ENCODE measurements at places on chromosomes 5 and 9. TPM values are rescaled to one million over a fixed set of nuclear protein-coding genes. Genes with fewer than 3 reads are reported as not detected.

DNA sequence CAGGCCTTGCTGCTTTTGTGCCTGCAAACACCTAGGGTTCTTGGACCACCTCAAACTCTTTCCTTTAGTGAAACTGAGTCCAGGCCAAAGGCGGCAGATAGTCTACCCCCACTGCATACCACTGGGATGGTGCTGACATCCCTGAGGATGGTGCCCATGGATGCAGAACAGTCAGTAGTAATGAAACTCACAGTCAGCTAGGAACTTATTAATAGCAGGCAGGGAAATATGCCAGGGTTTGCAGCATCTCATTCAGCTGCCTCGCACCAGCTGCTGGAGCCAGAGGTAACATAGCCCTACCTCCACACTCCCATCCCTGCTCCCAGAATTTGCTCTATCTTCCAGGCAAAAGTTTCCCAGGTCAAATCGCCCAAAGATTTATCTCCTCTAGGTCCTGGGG, 189.1 kb downstream of the SREK1 start:
- no peaks in the 10 kb centered on the region for H3K27me3 ChIP-seq
- no peak overlapping the region for H3K27ac ChIP-seq
- DNase-seq, result no peak

GRCh38 chr9:99114846-99115500, 10.1 kb downstream of the TGFBR1 start:
- no peaks in the 10 kb centered on the region for H3K36me3 ChIP-seq
- no peak for DNase-seq
- no peak overlapping the region for H3K27ac ChIP-seq
- no peaks in the 10 kb centered on the region for H3K4me1 ChIP-seq
- H3K4me3 ChIP-seq, result no peak overlapping the region
- no peaks in the 10 kb centered on the region for H3K27me3 ChIP-seq

DNA sequence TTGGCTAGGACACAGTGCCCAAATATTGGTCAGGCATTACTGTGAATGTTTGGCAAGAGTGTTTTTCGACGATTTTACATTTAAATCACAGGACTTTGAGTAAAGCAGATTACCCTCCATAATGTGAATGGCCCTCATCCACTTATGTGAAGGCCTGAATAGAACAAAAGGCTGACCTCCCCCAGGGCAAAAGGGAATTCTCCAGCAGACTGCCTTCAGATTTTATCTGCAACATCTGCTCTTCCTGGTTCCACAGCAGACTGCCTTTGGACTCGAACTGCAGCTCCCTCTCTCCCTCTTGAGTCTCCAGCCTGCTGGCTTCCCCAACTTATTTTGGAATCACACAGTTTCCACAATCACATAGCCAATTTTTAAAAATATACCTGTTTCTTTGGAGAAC, 7.1 kb upstream of the TMEM215 start:
- H3K27ac ChIP-seq, result no peak overlapping the region
- DNase-seq, result no peak
- H3K36me3 ChIP-seq, result no peaks in the 10 kb centered on the region
- H3K4me3 ChIP-seq, result no peak overlapping the region
- no peaks in the 10 kb centered on the region for H3K27me3 ChIP-seq

The GMCL2 gene
- total RNA-seq, result not detected

Data from Caco-2 (cell line).